ENCODE measurements at places on chromosomes 1 and 21.
A peak's percentile ranks its signal among the peaks of the same experiment; 100 is the strongest.

DNA sequence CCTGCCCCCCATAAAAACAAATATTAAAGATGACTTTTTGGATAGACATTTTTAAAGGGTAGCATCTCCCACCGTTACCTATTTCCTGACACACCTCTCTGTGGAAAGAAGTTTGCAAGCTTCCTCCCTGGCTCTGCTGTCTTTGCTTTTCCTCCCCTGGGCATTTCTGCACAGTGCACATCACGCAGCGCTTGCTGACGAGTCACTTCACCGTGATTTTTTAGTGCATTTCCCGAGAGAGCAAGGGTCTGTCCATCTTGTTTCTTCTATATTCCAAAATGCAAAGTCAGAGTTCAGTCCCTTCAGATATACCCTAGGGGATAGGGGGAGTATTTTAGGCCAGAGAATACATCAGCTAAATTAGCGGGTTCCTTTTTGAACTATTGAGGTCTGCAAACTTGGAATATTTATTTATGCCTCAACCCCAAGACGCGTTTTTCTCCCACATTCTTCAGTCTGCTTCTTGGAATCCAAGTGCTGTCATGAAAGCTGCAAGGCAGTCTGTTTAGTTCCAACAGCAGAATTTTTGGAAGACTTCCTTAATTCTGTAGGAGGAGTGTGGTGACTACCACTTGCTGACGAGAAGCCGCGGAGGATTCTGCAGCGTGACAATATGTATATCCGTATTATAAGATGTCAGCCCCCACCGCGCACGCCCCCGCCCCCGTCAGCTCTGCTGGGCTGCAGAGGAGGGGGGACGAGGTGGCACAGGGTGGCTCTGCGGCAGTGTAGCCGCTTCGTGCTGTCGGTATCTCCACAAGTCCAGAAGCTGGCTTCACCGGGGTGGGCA, 22.4 kb downstream of the SMYD2 start:
- H3K4me1 ChIP-seq: no peaks in the 10 kb centered on the region
- H3K27me3 ChIP-seq: no peaks in the 10 kb centered on the region
- peaks cover 7% of the 10 kb centered on the region for H3K36me3 ChIP-seq
- no peak overlapping the region for H3K27ac ChIP-seq

DNA sequence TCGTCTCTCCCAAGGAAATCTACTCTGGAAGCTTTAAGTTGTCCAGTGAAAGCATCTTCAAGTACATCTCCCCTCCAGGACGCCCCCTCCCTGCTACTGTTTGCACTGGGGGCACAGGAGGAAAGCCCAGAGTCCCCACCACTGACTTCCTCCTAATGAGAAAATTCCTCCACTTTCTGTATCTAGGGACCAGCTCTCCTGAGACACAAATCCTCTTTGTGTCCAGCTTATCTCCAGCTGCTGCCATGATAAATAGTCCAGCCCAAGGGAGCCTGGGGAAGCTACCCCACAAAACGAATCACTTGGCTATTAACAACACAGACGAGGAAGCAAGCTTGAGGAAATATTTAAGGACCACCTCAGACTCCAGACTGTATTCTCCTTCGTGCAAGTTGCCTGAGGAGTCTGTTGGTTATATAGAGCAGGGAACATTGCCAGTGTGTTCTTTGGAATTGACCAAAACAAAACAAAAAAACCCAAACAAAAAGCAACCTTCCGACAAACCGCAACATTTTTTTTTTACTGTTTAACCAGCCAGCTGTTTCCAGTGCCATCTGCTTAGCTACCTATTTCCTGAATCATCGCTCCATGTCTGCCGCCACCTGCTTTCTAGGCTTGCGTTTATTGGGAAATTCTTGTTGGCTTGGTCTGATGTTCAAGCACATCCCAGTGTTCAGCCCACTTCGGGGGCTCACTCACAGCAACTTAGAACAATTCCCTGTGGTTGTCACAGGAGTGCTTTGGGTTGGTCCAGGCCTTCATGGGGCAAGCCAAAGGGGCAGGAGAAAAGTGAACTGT, 7.7 kb downstream of the C1orf226 start:
- H3K4me3 ChIP-seq: no peak overlapping the region
- peaks cover 17% of the 10 kb centered on the region for H3K27me3 ChIP-seq
- DNase-seq: no peak
- no peaks in the 10 kb centered on the region for H3K4me1 ChIP-seq
- H3K27ac ChIP-seq: no peak overlapping the region

GRCh38 chr21:38853421-38853919, 47.7 kb downstream of the ETS2 start:
- H3K27ac ChIP-seq: peak overlapping the region; percentile 37
- H3K4me1 ChIP-seq: peaks cover 30% of the 10 kb centered on the region
- no peaks in the 10 kb centered on the region for H3K27me3 ChIP-seq
- no peak overlapping the region for H3K4me3 ChIP-seq

DNA sequence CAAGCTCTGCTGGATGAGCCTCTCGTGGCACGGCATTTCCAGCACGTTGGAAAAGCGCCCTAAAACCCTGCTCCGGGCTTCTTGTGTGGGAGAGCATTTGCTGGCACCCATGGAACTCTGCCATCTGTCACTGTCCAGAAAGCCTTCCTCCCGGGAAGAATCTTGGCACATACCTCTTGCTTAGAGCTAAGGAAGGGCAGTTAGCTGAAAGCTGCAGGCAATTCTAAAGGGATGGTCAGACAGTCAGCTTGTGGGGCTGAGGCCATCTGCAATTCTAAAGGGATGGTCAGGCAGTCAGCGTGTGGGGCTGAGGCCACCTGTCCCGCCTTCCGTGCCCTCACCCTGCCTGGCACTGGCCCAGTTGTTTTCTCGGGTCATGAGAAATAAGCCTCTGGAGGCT, 139.0 kb upstream of the TMEM51 start:
- no peak for DNase-seq
- no peak overlapping the region for H3K4me3 ChIP-seq
- H3K27me3 ChIP-seq: no peaks in the 10 kb centered on the region
- no peak overlapping the region for H3K27ac ChIP-seq

GRCh38 chr1:33175865-33176264, 6.0 kb downstream of the TRIM62 start:
- peaks cover 14% of the 10 kb centered on the region for H3K4me1 ChIP-seq
- H3K27me3 ChIP-seq: no peaks in the 10 kb centered on the region
- no peaks in the 10 kb centered on the region for H3K36me3 ChIP-seq
- H3K4me3 ChIP-seq: no peak overlapping the region
- no peak for DNase-seq

- H3K4me1 ChIP-seq: no peaks in the 10 kb centered on the region
- DNase-seq: no peak
- no peak overlapping the region for H3K27ac ChIP-seq
- no peaks in the 10 kb centered on the region for H3K27me3 ChIP-seq
Measured at GRCh38 chr1:219312967-219313366, 139.3 kb downstream of the LYPLAL1 start.

- no peak overlapping the region for H3K4me3 ChIP-seq
- H3K4me1 ChIP-seq: peaks cover 11% of the 10 kb centered on the region
- no peak overlapping the region for H3K27ac ChIP-seq
- H3K36me3 ChIP-seq: no peaks in the 10 kb centered on the region
- no peaks in the 10 kb centered on the region for H3K27me3 ChIP-seq
Measured at GRCh38 chr1:173295995-173296394, 88.9 kb upstream of the TNFSF4 start.

DNA sequence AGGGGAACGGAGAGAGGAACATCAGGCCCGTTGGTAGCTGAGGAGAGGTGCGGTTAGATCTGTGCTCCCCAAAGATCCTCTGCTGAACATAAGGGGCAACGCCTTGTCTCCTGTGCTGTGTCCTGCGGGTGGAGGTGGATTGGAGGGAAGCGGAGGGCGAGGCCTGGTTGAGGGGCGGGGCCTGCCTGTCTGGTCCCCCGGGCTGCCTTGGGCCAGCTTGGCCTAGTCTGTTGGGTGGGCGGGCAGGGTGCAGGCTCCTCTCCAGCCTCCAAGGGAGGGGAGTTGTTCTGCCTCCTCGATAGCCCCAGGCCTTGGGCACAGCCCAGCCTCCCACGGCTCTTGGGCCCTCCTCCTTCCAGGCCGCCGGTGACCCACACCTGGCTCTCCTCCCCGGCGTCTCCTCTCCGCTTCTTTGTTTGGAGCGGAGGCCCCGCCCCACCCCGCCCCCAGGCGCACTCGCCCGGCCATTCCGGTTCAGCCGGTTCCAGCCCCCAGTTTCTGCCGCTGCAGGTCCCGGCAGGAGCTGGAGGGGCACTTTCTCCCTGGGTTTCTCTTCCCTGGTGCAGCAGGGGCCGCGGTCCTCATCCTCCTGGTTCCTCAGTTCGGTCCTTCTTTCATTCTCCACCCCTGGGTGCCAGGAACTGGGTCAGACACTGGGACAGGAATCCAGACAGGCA, 19.4 kb downstream of the PTPRF start:
- no peak for DNase-seq
- no peak overlapping the region for H3K4me3 ChIP-seq
- H3K27me3 ChIP-seq: no peaks in the 10 kb centered on the region
- H3K4me1 ChIP-seq: peaks cover 9% of the 10 kb centered on the region

GRCh38 chr1:178660461-178660860, 64.6 kb upstream of the RALGPS2 start:
- H3K4me1 ChIP-seq: no peaks in the 10 kb centered on the region
- H3K27ac ChIP-seq: no peak overlapping the region
- H3K27me3 ChIP-seq: peaks cover 5% of the 10 kb centered on the region
- DNase-seq: no peak
- no peak overlapping the region for H3K4me3 ChIP-seq

DNA sequence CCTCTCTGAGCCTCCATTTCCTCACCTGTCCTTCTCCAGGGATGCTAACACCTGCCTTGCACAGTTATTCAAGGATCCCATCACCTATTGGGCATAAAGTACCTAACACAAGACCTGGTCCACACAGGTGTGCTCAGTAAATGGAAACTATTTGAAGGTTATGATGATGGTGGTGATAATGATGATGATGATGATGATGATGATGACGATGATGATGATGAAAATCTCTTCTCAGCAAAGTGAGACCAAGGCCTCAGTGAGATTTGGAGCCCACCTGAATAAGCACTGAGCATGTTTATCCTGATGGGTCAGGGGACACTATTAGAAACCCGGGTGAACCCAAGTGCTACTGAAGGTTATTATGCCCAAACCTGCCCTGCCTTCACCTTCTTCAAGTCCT, 100.7 kb downstream of the DMRTA2 start:
- no peak overlapping the region for H3K27ac ChIP-seq
- H3K4me1 ChIP-seq: no peaks in the 10 kb centered on the region
- H3K4me3 ChIP-seq: no peak overlapping the region
- no peak for DNase-seq

DNA sequence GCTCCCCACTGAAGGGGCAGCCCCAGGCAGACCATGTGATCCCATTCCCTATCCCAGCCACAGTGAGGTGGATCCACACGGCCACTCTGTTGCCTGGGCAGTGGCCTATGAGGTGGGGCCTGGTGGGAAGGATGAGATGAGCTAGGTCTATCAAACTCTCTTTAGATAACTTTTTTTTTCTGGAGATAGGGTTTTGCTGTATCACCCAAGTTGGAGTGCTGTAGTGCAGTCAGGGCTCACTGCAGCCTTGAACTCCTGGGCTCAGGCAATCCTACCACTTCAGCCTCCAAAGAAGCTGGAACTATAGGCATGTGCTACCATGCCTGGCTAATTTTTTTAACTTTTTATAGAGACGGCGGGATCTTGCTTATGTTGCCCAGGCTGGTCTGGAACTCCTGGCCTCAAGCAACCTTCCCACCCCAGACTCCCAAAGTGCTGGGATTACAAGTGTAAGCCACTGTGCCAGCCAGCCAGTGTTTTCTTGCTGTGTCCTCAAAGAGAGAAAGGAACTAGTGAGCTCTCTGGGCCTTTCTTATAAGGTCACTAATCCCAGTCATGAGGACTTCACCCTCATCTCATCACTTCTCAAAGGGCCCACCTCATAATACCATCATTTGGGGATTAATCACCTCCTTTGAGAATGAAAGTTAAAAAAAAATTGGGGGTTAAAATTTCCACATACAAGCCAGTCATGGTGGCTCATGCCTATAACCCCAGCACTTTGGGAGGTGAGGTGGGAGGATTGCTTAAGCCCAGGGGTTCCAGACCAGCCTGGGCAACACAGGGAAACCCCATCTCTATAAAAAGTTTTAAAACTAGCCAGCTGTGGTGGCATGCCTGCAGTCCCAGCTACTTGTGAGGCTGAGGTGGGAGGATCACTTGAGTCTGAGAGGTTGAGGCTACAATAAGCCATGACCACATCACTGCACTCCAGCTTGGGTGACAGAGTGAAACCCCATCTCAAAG, 36.6 kb downstream of the H3-3A start:
- no peak overlapping the region for H3K4me3 ChIP-seq
- peaks cover 8% of the 10 kb centered on the region for H3K27me3 ChIP-seq
- DNase-seq: no peak
- no peaks in the 10 kb centered on the region for H3K4me1 ChIP-seq
- H3K27ac ChIP-seq: no peak overlapping the region
- H3K36me3 ChIP-seq: no peaks in the 10 kb centered on the region

DNA sequence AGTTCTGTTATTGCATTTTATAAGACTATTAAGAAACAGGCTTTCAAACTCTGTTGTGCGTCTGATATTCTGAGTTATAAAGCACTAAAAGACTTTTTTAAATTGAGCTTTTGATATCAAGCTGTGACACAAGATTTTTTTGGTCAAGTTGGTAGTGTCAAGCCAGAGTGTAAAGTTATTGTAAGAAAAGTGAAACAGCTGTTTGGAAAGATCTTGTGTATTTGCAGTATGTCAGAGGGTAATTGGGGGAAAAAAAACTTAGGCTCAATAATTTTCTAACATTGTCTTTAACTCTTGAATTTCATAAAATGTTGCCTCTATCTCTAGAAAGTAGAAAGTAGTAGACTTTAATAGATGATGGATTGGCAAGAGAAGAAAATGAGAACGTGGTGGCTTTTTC, 3.8 kb downstream of the CACYBP start:
- H3K4me1 ChIP-seq: peaks cover 49% of the 10 kb centered on the region
- H3K36me3 ChIP-seq: peaks cover 47% of the 10 kb centered on the region
- DNase-seq: no peak
- no peaks in the 10 kb centered on the region for H3K27me3 ChIP-seq
- no peak overlapping the region for H3K27ac ChIP-seq
- H3K4me3 ChIP-seq: no peak overlapping the region

DNA sequence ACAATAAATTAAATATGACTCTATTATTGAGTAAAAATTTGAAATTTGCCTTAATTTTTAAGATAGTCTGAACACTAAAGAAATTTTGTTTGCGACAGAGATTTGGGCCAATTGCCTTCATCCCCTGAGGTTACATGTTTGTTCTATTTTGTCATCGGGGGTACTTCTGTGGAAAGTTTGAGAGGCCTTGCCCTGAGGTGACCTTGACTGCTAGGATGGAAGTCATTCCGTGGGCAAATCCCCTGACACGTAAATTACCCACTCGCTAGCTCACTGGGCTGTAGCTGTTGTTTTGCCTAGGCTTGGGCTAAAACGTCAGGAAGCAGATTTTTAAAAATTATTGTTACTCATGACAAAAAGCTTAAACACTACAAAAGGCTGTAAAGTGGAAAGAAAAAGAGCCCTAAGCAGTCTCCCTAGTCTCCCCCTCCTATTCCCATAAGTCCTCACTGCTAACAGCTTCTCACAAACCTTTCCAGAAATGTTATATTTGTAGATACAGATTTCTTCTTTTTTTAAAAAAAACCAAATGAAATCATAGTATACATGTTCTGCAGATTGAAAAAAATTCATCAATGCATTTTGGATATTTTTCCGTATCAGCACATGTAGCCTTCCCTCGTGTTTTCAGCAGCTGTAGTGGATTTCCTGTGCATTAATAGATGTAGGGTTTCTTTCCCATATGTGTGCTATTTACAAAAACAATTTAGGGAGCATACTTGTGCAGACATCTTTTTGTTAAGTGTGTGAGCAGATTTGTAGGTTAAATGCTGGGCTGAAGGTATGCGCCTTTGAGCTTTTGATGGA, 142.7 kb downstream of the MRPS6 start:
- H3K36me3 ChIP-seq: no peaks in the 10 kb centered on the region
- no peak overlapping the region for H3K27ac ChIP-seq
- no peak for DNase-seq
- no peak overlapping the region for H3K4me3 ChIP-seq

All from DND-41 (cell line).